Stimulated activated CD8-positive, alpha-beta memory T cell treated with anti-CD3 and anti-CD28 coated beads, Interleukin-2, amount 100 ng/mL, for 1 hour (primary cell): ENCODE measurements at places on chromosomes 6 and 20.

- DNase-seq: no peak
Measured at GRCh38 chr6:107064579-107065065, 36.6 kb downstream of the MTRES1 start.

DNA sequence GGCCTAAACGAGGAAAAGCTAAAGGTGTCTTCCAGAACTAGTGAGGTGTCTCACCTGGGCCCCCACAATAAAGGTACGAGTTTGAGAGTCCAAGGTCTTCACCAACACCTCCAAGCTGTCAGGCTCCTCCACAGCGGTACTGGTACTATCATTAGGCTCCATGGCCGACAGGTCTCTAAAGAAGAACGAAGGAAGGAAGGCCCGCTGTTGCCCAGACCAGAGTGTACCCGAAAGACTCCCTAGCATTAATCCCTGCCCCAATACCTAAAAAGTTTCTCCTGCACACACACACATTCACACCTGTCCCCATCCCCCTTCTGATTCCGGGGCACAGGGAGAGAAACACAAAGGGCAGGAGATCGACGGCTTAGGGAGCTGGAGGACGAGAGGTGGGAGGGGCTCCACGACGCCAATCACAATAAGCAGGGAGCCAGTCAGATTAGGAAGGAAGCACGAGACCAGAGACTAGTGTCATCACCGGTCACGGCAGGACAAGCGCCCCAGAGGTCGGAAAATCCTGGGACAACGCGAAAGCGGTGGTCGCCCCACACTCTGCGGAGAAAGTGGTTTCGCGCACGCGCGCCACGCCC is 764 bp downstream of the BAG6 start:
- DNase-seq: no peak

DNA sequence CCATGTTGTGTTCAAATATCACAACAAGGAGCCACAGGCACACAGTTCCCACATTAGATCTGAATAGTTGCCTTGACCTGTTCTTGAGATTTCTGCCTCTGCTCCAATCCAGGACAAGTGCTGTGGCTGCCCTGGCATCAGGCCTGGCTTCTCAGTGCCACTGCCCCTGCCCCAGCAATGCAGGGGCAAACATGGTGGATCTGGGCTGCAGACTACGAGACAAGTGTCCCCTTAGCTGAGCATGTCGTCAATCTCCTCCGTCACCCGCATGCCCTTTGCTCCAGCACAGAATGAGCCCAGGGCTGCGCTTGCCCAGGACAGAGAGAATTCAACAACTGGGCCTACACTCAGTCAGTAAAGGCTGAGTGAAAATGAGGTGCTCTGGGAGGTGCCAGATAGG is 201.6 kb downstream of the SYNDIG1 start:
- DNase-seq: no peak

DNA sequence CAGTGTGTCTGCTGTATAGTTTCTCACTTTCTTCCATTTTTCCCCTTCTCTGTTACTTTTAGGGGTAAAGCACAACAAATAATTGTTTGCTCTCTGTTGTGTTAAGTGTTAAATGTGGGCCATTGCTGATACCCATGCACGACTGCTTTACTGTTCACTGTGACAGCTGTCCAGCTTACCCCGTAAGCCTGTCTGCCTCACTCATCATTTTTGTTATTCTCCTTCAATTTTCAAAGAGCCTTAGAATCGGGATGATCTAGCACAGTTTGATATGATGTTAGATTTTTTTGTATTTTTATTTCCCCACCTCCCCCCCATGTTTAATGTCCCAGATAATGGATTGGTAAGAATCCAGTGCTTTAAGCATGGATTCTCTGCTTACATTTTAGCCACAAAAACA is 41.2 kb upstream of the MLIP start:
- no peak for DNase-seq

- no peak for DNase-seq
Measured at GRCh38 chr6:11366183-11366933, 133.9 kb upstream of the NEDD9 start.

GRCh38 chr6:72890233-72890632 is 268.4 kb downstream of the KCNQ5 start:
- no peak for DNase-seq

DNA sequence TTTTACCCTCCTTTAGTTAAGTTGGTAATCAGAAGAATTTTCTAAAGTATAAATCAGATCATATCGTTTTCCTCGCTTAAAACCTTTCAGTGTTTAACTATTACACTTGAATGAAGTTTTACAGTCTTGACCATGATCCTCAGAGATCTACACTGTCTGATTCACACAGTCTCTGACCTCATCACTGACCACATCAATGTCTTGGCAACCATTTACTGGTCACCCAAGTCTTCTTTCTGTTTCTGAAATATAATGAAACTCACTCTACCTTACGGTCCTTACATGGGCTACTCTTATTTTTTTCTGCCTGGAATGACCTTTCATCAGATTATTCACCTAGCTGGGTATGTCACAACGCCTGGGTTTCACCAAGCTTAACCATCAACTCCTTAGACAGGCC is 71.4 kb downstream of the ADGB start:
- DNase-seq: no peak

DNA sequence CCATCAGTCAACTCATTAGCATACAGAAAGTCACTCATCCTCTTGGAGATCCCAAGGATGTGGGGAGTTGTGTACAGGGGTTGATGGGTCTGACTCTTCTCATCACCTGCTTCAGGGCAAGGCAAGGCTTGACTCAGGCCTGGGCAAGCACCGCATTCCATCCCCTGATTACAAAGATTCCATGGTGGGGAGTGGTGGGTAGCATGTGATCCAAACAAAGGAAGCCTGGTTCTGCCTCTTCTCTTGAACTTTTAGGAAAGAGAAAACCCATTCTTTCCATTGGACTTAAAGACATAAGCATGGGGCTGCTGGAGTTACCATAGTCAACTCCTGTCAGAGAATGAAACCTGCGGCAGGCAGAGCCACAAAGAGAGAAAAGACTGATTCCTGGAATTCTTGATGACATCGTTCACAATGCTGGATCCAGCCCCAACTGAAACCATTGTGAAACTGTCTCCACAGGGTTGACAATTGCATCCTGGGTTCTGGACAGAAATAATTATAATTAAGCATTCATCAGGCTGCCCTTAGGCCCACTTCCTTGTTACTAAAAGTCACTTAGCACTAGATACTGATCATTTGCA is 235.8 kb upstream of the KCNG1 start:
- DNase-seq: no peak

DNA sequence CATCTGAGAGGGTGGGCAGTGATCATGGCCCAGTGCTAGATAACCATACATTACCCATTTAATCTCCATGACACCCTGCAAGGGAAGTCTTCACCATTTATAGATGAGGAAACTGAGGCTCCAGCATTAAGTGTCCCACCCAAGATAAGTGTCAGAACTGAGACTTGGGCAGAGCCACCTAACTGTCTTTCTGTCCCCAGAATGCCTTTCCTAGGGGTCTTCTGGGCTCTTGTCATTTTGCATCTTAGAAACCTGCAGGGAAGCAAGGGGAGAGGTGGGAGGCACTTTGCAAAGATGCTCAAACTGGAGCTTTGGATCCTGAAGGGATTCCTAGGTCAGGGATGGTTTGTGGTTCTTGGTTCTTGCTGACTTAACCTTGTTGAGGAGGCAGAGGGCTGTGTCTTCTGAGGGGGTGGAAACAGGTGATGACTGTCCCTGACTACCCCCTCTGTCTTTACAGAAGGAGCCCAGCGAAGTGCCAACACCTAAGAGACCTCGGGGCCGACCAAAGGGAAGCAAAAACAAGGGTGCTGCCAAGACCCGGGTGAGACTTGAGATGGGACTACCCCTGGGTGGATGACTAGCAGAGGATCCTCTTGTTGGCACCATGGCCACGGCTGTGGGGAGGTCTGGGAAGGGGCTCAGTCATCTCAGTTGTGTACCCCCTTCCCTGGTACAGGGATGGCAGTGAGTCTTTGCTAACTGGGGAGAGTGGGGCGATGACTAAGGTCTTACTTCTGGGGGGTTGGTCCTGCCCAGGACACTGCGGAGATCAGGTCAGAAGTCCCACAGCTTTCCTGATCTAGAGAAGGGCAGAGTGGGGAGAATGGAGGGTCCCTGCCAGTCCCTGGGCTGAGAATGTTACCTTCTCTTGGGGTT is 5.8 kb downstream of the HMGA1 start:
- DNase-seq: no peak

GRCh38 chr20:10225439-10226060 is 6.9 kb downstream of the SNAP25 start:
- no peak for DNase-seq

DNA sequence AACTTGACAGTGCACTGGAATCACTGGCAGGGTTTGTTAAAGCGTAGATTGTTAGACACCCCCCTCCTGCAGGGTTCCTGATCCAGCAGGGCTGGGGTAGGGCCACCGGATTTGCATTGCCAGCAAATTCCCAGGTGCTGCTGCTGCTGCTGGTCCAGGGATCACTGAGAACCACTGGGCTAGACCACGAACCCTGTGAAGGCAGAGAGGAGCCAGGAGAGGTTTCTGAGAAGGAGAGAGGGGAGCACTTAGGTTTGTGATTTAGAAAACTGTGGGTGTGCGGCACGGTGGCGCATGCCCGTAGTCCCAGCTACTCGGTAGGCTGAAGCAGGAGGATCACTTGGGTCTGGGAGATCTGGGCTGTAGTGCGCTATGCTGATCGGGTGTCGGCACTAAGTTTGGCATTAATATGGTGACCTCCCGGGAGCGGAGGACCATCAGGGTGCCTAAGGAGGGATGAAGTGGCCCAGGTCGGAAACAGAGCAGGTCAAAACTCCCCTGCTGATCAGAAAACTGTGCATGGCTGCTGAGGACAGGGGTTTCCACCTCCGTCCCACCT is 53.6 kb upstream of the FAM83D start:
- DNase-seq: no peak

- DNase-seq: no peak
Measured at GRCh38 chr6:106084106-106084988, 1.8 kb upstream of the PRDM1 start.

DNA sequence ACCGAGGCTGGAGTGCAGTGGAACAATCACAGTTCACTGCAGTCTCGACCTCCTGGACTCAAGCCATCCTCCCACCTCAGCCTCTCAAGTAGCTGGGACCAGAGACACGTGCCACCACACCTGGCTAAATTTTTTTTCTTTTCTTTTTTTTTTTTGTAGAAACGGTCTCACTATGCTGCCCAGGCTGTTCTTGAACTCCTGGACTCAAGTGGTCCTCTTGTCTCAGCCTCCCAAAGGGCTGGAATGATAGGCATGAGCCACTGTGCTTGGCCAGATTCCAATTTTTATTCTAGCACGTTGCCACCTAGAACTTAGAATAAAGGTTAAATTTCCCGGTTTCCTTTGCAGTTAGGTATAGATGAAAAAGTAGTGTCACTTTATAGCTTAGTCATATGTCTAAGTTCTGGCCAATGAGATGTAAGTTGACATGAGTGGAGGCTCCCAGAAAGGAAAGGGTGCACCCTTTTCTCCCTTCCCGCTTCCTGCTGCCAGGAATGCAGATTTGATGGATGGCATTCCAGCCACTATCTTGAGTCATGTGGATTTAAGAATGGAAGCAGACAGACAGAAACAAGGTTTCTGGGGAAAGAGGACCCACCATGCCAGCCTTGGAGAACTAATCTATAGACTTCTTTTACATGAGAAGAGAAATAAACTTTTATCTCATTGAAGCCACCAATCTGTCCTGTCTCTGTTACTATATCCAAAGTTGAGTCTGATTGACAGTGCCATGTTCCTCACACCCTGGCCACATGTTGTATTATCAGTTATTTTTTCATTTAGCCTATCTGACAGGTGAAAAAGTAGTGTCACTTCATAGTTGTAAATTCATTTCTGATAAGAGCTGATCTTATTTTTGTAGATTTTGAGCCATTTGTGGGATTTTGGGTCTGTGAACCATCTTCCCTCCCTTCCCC is 60.6 kb upstream of the NCOA3 start:
- DNase-seq: no peak

DNA sequence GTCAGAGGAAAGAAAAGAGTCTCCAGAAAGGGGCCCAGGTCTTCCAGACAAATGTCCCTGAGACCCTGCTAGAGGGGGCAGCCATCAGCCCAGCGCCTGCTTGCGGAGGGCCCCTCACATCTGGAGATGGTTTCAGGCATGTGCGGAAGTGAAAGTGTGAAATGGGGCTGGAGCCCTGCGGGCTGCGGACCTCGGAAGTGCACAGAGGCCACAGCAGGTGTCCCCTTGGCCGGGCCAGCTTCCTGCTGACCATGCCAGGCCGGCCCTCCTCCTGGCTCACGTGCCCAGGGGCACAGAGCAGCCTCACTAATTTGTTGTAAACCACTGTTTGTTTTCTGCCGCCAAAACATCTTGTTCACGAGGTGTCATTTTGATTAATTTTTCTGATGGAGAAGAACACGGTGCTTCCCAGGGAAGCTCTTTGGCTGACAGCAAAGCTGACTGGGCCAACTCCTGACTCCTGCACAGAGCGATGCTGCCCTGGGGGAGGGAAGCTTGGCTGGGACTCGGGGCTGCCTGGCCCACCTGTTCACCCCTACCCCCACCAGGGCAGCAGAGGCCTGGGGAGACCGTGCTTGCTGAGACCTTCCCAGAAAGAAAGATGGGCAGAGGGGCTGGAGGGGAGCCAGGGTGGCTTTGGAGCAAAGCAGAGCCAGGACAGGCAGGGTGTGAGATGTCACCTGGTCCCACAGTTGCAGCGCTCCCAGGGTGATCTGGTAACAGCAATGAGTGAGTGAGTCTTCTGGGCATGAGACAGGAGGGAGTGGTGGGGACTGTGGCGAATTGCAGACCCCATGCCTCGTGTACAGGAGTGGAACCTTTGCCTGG is 54.2 kb downstream of the BCAS4 start:
- DNase-seq: no peak

- no peak for DNase-seq
Measured at GRCh38 chr6:14983599-14984518, 262.0 kb upstream of the JARID2 start.

- DNase-seq: no peak
Measured at GRCh38 chr20:58690396-58691135, 2.0 kb upstream of the NPEPL1 start.

DNA sequence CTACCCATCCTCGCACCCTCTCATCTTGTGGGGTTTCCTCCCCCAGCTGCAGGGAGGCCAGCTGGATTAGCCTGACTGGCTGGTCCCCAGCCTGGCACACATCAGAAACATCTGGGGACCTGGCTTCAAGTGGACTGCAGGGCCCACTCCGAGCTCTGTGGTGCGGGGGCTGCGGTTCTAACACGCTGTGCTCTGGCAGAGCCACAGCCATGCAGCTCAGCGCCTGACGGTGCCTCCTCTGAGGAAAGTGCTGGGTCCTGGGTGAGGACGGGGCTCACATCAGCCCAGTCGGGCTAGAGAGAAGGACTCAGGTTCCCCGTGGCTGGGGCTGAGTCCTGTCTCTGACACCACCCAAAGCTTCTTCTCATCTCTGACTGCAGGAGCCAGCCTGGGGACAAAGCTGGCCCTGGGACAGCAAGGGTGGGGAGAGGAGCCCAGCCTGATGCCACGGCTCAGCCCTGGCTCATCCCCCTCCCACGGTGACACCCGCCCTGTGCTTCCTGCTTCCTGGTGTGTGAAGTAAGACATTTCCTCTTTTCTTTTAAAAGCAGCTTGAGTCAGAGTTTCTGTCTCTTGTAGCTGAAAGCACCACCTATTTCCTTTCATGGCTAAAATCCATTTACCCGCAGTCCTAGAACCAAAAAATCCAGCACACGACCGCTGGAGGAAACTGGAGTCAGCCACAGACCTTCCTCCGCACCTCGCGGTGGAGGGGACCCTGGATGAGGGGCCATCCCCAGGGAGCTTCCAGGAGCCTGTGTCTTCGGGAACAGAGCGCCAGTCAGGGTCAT is 127.4 kb upstream of the AFDN start:
- DNase-seq: peak; percentile 16
